Thymus (tissue), 14 donors: ENCODE measurements at places on chromosomes 11 and 22. TPM values are rescaled to one million over a fixed set of nuclear protein-coding genes. Genes with fewer than 3 reads are reported as not detected.

GRCh38 chr22:26045051-26045450, 124.2 kb upstream of the SEZ6L start:
- no peak for DNase-seq

GRCh38 chr11:3166268-3167142, 1.4 kb upstream of the OSBPL5 start:
- peak; percentile 34 for DNase-seq

GRCh38 chr22:46563381-46564083, 26.1 kb upstream of the CELSR1 start:
- DNase-seq = peak; percentile 50

GRCh38 chr11:12841946-12842630, 167.0 kb upstream of the RASSF10 start:
- no peak for DNase-seq

DNA sequence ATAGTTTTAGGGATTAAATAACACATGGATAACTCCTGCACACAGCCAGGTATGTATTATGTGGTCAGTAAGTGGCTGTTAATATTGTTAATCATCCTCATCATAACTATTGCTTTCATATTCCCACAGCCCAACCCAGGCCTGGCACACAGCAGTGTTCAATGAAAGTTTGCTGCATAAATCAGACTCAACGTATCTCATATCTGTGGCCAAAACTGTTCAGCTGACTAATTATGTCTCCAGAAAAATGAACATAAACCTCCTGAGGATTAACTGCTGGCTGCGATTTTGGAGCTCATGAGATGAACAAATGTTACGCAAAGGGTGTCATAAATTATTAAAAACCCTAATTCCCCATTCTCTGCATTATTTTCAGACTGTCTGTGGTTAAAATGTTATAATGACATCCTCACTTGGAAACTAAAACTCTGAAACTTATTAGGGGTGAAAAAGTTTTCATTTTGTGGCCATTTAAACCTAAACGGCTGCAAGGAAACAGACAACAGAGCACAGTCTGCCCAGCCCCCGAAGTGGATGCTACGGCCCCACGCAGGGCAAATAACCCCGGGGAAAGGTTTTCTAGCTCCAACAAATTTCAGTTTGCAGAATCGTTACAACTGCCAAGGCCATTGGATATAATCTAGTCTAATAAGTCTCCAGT, 17.3 kb downstream of the ABCC8 start:
- no peak for DNase-seq

GRCh38 chr11:78061088-78061920, 2.4 kb upstream of the THRSP start:
- no peak for DNase-seq

GRCh38 chr11:2702771-2703362, 3.1 kb upstream of the KCNQ1OT1 start:
- DNase-seq = no peak

- no peak for DNase-seq
These were observed 11.1 kb upstream of the PHLDA2 start for GRCh38 chr11:2940147-2940920.

DNA sequence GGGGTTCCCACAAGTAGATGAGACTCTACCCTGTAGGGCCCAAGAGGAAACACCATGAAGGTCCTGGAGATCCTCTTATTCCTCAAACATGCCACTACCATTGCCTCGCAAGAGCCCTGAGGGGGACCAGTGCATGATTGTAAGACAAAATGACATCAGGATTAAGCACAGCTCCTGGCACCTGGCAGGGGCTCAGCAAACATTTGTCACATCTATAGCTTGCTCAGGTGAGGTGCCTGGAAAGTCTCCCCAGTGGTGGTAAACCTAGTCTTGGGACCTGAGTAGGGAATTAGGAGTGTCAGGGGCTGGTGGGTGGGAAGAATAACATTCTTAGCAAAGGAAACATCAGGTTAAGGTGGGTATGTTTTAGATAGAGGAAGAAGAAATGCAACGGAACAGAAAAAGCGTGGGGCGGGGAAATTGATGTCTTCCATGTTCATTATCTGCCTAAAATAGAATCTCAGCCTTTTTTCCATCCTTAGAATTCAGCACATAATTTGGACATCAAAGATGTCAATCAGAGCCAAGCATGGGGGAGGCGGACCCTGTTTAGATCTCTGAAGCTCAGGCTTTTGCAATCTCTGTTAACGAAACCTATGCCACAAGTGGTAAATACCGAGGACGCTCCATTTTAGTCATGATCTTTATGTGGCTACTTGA, 924 bp downstream of the YPEL1 start:
- DNase-seq = peak; percentile 32

DNA sequence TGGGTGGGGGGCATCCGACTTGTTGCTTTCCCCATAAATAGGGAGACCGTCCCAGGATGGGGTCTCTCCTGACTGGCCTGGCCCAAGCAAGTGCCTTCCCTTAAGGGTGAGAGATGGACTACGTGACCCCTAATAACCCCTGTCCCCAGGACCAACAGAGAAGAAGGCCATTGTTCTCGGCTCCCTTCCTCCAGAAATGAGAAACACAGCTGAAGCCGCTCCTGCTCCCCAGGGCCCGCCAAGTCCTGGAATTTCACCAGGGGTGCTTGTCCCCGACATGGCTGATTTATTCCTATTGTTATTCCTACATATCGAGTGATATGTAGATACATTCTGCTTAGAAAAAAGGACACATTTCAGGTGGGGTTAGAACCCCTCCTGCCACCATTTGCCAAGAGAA, 100.8 kb downstream of the TP53I11 start:
- DNase-seq = no peak

DNA sequence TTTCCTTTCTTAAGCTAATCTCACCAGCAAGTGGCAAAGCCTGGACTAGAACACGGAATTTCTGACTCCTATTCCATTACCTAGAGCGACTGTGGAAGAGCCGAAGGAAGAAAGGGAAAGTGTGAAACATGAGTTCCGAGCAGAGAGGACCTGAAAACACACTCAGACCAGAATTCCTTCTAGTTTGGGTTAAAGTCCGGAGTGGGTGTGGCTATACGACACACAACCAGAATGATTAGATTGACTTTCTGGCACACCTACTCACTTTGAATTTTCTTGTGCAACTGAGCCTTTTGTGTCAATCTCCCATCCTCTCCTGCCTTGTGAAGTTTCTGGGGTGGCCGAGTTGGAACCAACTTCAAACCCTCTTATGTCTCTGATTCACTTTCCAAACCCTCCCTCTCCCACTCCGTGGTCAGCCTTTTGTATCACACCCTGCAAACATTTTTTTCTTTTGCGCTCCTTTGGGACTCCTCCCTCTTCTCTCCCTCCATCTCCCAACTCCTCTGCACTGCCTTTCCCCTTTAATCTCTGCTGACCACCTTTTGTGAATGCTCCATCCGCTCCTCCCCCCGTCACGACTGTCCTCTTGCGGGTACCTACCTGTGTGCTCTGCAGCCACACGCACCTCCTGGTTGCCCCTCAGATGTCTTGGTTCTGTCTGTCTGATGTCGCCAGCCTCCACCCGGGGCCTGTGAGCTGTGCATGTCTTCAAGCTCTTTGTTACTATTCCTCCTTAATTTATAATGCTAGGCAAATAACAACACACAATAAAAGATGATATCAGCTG, 86.3 kb upstream of the BLID start:
- DNase-seq = no peak

DNA sequence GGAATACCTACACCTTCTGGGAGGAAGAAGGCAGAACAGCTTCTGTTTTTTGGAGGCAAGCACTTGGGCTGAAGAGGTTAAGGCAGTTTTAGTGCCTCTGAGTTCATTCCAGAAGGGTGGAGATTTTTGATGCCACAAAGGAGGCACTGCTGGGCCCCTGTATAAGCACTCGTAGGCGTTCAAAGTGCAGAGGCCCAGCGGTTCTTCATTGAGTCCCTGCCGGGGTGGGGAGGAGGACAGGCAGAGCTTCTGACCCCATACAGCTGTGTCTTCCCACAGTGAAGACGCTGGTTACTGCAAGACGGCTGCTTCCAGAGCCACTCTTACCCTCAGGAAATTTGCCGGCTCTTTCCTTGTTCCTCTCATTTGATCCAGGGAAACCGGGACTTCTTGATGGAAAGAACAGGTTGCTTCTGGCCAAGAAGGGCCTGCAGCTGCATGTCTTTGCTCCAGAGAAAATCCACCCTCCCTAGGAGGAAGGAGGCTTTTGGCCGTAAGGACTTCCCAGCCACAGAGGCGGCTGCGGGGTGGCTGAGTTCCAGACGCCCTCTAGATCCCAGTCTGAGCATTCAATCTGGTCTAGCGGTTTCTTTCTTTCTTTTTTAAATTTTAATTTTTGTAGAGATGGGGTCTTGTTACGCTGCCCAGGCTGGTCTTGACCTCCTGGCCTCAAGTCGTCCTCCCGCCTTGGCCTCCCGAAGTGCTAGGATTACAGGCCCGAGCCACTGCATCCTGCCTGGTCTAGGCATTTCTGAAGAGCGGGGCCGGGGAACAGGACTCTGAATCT, 9.4 kb downstream of the ADAMTS15 start:
- DNase-seq = no peak

DNA sequence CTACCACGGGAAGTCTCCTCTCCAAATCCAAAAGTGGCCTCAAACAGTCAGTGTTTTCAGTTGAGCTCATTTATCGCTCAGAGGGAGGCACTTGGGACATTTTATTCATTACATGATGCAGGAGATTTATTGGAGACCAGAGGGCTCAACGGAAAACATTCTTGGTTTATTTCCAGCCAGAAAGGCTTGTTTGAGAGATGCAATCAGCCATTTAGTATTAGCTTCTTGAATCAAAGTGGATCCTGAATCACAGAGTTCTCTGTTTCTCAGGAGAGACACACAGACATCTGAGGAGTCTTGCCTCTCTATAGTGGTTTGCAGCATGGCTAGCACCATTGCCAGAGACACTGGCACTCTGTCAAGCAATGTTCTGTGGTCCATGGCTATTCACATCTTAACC, 31.5 kb downstream of the CD44 start:
- no peak for DNase-seq

DNA sequence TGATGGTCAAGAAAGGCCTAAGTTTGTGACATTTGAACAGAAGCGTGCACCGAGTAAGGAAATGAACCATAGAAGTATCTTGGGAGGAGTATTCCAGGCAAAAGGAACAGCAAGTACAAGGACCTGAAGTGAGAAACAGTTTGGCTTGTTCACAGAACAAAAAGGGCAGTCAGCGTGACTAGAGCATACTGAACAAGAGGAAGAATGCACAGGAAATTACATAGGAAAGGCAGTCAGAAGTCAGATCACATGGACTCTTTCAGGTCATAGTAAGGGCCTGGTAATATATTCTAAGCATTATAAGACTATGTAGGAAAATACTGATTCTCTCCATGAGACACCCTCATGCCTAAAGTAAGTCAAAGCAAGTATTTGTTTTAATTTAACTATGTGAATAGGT, 52.3 kb upstream of the GAB2 start:
- DNase-seq = no peak

- DNase-seq = no peak
These were observed 25.8 kb downstream of the TPCN2 start for GRCh38 chr11:69074375-69075140.

DNA sequence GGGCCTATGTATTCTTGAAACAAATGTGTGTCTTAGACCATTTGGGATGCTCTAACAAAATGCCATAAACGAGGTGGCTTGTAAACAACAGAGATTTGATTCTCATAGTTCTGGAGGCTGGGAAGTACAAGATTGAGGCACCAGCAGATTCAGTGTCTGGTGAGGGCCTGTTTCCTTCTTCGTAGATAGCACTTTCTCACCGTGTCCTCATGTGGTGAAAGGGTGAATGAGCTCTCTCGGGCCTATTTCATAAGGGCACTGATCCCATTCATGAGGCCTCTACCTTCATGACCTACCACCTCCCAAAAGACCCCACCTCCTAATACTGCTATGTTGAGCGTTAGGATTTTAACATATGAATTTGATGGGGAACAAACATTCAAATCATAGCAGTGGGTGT, 6.4 kb upstream of the NNMT start:
- no peak for DNase-seq

DNA sequence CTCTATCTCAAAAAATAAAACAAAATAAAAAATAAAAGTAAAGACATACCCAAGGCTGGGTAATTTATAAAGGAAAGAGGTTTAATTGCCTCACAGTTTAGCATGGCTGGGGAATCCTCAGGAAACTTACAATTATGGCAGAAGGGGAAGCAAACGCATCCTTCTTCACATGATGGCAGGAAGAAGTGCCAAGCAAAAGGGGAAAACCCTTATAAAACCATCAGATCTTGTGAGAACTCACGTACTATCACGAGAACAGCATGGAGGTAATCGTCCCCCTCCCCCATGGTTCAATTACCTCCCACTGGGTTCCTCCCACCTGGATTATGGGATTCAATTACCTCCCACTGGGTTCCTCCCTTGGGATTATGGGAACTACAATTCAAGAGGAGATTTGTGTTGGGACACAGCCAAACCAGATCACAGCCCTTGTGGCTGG, 8.3 kb upstream of the SSTR3 start:
- DNase-seq = no peak

DNA sequence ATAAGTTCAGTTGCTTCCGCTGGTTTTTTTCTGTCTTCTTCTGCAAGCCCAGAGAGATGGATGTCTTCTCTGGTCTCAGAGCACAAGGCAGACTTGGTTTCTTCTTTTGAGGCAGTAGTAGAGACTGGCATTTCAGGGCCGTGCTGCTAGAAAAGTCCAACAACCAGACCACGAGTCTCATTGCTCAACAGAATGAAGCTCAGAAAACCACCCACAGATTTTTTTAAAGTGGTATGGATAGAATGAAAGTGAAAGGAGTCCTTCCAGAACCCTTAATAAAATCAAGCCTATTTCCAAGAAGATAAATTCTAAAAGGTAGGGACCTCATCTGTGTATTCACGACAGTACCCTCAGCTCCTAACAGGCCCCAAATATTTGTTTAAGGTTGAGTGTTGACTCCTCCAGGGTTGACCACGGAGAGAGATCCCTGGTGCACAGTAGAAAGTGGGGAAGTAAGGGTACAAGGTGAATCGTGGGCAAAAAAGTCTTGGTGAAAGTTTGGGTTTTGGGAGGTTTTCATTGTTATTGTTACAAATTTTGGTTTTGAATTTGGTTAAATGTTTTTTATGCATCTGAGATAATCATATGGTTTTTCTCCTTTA, 43.6 kb upstream of the DDX6 start:
- DNase-seq = no peak

DNA sequence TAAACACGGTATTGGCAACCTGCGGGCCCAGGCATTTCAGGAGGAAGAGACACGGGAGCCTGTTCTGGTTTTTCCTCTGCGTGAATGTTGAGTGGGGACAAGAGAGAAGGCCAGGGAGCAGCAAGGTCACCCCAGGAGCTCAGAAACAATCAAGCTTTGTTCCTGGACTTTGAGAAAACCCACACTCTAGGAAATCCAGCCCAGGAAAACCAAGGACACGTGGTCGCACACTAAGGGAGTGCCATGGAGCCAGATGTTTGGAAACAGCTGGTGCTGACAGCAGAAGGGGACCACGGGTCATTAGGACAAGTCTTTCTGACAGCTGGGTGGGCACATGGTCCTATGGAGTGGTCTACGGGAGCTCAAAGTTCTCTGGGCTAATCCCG, 44.1 kb downstream of the MYH9 start:
- no peak for DNase-seq

GRCh38 chr22:25795478-25795877, 53.5 kb downstream of the MYO18B start:
- no peak for DNase-seq

- DNase-seq = no peak
These were observed 1.2 kb upstream of the TBC1D10A start for GRCh38 chr22:30327864-30328345.

- DNase-seq = no peak
These were observed 5.4 kb downstream of the C11orf96 start for GRCh38 chr11:43947815-43948214.

RIMBP3C gene
- 0.34 TPM for polyA plus RNA-seq

P2RX6 gene
- 0.87 TPM for polyA plus RNA-seq

OR10G4 gene
- polyA plus RNA-seq = under 0.01 TPM

OR10D3 gene
- polyA plus RNA-seq = not detected

CAPN5 gene
- 3.0 TPM for polyA plus RNA-seq

YPEL1 gene
- polyA plus RNA-seq = 14.2 TPM

TMEM41B gene
- 36.6 TPM for polyA plus RNA-seq

TP53I11 gene
- 13.3 TPM for polyA plus RNA-seq
